ENCODE measurements at places on chromosomes 4 and X.

DNA sequence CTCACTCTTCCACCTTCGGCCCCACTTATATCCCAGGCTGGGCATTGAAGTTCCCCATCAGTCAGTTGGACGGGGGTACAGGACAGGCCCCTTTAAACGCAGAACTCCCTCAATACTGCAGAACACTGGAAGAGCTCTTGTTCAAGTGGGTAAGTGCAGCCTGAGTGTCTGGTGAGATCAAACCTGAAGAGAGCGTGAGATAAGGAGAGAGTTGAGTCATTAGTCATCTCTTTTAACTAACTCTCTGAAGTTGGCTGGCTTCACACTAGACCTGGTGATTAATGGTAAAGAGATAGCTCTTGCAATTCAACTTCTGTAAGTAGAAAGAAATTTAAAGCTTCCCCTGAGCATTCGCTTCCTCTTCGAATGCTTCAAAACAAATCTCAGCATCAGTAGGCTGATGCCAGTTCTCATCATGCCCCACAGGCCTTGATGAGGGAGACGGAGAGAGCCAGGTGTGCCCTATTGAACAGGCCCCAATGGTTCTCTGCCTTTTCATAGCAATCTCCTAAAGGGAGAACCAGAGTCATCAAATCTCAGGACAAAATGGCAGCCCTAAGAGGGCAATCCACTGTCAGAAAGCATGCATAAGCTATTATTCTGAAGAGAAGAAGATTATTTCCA, 41.0 kb upstream of the JADE1 start:
- no peak for DNase-seq

GRCh38 chr4:126939401-126939800, 693.4 kb upstream of the INTU start:
- no peak for DNase-seq

- no peak for DNase-seq
Observed at GRCh38 chr4:102089850-102090621, 255.2 kb downstream of the SLC39A8 start.

DNA sequence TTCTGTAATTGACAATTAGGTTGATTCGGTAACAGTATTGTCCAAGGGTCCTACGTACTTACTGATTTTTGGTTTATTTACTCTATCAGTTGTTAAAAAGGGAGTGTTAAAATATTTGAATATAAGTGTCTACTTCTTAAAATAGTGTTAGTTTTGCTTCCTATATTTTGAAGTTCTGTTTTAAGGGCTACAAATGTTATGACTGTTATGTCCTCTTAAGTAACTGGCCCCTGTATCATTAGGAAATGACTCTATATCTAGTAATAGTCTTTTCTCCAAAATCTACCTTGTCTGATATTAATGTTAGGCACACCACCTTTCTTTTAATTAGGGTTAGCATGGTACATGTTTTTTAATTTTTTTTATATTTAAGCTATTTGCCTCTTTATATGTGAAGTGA, 30.1 kb downstream of the ANKRD50 start:
- no peak for DNase-seq

DNA sequence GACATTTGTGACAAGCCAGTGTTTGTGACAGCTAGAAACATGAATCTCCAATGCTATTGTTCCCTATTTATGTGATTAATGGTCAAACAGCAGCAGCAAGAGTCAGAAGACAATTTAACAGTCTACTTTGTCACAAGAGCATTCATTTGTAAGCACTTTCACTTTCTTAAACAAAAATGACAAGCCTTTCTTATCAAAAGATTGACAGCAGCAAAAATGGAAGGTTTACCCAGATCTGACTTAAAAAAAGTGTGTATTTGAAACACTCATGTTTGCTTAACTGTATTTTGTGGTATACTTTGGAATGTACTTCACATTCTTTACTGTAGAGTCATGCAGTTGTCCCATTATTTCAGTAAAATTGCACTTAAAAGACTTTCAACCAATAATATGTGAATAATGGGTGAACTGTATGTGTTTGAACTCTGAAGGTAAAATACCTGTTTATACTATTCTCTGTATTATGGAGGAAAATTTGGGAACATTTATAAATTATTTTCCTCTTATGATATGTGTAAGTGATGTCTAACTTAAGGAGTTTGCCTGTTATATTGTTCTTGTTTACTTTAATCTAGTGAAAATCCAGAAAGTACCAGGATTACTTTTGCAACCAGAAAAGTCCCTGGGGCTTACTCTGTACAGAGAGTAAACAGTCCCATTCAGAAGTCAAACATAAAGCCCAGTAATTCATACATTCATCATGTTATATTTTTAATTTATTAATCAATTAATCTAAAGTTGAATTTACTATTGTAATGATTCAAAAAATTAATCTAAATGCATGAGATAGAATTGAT, 314.9 kb upstream of the TRAM1L1 start:
- no peak for DNase-seq

DNA sequence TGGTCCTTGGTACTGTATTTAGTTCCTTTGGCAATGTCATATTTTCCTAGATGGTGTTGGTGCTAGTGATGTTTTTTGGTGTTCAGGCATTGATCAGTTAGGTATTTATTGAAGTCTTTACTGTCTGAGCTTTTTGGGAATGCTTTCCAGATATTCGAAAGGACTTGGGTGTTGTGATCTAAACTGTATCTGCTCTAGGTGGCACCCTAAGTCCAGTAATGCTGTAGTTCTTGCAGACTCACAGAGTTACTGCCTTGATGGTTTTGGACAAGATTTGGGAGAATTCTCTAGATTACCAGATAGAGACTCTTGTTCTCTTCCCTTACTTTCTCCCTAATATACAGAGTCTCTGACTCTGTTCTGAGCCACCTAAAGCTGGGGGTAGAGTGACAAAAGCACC, 513.6 kb upstream of the PITX2 start:
- DNase-seq, result no peak

- no peak for DNase-seq
Observed at GRCh38 chrX:103524747-103525146, 5.5 kb upstream of the RAB40A start.

DNA sequence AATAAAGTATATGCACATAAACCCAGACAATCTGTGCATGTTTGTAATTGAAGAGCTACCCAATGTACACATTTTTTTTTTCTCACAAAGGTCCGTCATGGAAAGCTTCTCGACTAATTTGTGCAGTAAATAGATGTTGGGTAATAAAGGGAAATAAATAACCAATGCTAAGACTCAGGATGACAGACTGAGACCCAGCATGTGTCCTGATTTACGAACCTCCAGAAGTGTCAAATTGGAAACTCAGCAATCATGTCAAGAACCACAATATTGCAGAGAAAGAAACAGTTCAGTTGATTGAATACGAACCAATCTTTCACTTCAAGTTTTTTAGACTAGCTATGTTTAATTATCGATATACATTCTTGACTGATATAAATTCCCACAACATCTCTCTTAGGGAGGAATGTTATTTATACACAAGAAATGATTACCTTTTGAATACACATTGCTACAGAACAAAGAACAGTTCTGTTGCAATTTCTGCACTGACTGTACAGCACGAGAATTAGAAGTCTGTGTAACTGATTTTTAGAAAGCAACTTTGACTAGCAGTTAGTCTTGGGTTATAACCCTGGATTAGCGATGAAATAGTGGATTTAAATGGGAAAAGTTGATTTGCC, 625.6 kb upstream of the FTHL17 start:
- no peak for DNase-seq

- no peak for DNase-seq
Observed at GRCh38 chr4:117986321-117986720, 48.0 kb upstream of the NDST3 start.

DNA sequence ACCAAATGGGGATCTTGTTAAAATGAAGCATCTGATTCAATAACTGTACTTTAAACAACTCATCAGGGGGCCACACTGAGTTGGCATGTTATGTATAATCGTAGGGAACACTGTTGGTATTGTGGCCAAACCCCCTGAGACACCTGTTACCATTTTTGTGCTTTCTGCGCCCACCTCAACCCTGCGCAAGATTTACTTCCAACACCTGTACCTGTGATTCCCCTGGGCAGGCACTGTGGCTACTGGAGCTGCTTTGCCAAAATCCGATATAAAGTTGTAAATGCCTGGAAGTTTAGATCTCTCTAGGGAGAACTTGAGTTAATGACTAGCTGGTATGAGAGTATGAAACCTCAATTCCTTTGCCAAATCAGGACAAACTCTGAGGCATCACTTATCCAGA, 259.8 kb upstream of the ATOH1 start:
- DNase-seq, result no peak

- DNase-seq, result no peak
Observed at GRCh38 chr4:132180020-132180427, 969.1 kb upstream of the PCDH10 start.

- no peak for DNase-seq
Observed at GRCh38 chr4:188989371-188989770, 850.1 kb downstream of the TRIML1 start.

- DNase-seq, result no peak
Observed at GRCh38 chrX:57121816-57122215, 468 bp upstream of the SPIN2B start.

DNA sequence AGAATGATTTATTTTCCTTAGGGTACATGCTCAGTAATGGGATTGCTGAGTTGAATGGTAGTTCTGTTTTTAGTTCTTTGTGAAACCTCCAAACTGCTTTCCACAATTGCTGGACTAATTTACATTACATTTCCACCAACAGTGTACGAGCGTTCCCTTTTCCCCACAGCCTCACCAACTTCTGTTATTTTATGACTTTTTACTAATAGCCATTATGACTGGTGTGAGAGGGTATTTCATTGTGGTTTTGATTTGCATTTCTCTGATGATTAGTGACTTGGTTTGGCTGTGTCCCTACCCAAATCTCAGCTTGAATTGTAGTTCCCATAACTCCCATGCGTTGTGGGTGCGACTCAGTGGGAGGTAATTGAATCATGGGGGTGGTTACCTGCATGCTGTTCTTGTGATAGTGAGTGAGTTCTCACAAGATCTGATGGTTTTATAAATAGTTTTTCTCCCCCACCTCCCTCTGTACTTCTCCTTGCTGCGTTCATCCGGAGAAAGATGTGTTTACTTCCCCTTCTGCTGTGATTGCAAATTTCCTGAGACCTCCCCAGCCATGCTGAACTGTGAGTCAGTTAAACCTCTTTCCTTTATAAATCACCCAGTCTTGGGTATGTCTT, 95.1 kb downstream of the GBA3 start:
- DNase-seq, result no peak

GRCh38 chrX:102652031-102652688, 877 bp downstream of the GPRASP1 start:
- no peak for DNase-seq

DNA sequence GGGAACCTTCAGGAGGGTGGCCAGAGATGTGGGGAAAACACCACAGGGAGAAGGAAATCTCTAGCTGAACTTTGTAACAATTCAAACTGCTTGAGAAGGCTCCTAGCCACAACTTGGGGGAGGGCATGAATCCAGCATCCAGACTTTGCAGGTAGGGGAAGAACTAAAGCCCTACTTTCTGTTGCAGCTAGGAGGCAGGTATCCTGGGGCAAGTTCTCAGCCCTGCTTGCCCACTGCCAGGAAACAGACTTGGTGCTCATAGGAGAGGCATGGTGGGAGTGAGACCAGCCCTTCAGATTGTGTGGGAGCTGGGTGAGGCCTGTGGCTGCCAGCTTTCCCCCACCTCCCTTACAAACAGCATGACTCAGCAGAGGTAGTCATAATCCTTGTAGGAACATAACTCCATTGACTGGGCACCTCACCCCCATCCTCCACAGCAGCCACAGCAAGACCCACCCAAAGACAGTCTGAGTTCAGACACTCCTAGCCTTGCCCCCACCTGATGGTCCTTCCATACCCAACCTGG, 209.5 kb upstream of the CPEB2 start:
- no peak for DNase-seq

GRCh38 chrX:133921764-133922389, 63.5 kb downstream of the GPC3 start:
- DNase-seq, result no peak

DNA sequence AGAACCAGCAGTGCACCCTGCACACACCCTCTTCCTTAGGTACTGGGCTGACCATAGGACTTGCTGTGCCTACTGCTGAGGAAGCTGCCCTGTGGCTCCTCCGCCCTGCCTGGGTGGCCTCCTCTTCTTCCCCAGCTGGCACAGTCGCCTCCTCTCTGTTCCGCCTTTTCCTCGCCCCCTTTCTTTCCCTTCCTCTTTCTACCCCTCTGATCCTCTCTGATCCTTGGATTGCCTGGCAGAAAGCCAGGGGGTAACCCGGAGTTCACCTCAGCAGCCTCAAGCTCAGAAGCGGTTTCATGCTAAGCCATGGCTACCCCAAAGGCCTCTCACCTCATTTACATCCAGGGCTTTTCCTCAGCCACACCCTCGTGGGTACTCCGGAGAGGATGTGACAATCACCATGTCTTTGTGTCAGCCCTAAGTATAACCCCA, 136.2 kb downstream of the SMIM20 start:
- no peak for DNase-seq

DNA sequence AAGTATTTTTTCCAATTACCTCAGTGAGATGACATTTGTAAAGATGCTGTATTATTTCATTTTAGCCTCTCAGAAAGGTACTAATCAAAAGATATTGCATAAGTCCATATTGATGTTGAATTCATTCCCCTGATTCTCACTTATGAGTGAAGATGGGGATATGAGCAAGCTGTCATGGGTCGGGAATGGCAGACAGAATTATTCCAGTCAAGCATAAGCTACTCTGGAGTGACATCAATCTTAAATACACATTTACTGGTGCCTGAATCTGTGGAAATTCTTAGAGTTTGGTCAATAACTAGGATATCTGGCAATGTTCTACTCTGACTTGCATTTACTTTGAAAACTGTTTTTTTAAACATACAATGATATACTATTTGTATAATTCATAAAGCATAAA, 283.8 kb upstream of the PCDH7 start:
- no peak for DNase-seq

GRCh38 chr4:66556651-66557278, 886.5 kb upstream of the EPHA5 start:
- no peak for DNase-seq

DNA sequence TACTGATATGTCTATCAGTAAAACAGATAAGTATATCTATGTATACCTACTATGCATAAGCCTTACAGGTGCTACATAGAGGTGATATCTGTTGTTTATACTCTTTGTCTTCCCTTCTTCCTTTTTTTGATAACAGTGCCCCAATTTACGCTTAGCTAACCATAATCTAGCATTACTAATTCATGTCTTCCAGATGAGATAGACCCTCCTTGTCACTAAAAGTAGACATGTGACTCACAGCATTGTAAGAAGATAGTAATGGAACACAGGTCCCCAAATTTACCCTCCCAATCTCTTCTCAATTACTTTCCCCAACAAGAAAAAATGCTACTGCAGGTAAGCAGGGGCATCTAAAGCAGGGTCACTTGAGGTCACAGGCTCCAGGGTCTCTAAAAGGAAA, 7.9 kb upstream of the NFKB1 start:
- DNase-seq, result no peak

DNA sequence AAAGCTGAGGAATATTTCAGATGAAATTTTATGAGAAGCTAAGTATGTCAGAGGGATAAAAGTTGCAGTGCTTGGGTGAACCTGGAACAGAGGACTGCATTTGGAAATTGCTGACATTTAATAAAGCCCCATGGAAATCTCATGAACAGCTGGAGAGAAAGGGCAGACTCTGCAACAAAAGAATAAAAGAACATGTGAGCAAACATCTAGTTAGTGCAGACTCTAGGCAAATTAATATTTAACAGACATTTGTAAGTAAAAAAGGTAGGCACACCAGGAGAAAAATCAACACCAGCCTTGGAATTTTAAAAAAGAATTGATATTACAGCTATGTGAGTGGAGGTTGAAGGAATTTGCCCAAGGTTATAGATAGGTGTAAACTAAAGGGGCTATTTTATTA, 114.6 kb upstream of the PUDP start:
- no peak for DNase-seq

All from stimulated activated CD8-positive, alpha-beta memory T cell treated with anti-CD3 and anti-CD28 coated beads, Interleukin-7, amount 100 ng/mL, for 48 hours (primary cell).